ENCODE measurements at places on chromosomes 11 and 22.

GRCh38 chr11:117770061-117770460 is 27.0 kb downstream of the DSCAML1 start:
- H3K27me3 ChIP-seq: no peaks in the 10 kb centered on the region
- H3K36me3 ChIP-seq: no peaks in the 10 kb centered on the region
- no peak for DNase-seq
- no peaks in the 10 kb centered on the region for H3K4me1 ChIP-seq
- H3K27ac ChIP-seq: no peak overlapping the region

- no peak overlapping the region for H3K4me3 ChIP-seq
- no peak overlapping the region for H3K27ac ChIP-seq
- H3K4me1 ChIP-seq: peaks cover 3% of the 10 kb centered on the region
- no peaks in the 10 kb centered on the region for H3K36me3 ChIP-seq
Observed at GRCh38 chr11:68115285-68115684, 5.9 kb downstream of the CHKA start.

- H3K27me3 ChIP-seq: no peaks in the 10 kb centered on the region
- H3K4me3 ChIP-seq: no peak overlapping the region
- H3K4me1 ChIP-seq: no peaks in the 10 kb centered on the region
- no peak for DNase-seq
- H3K36me3 ChIP-seq: peaks cover 47% of the 10 kb centered on the region
Observed at GRCh38 chr22:17590586-17590985, 27.3 kb downstream of the SLC25A18 start.

- DNase-seq: no peak
- H3K4me1 ChIP-seq: no peaks in the 10 kb centered on the region
- H3K4me3 ChIP-seq: no peak overlapping the region
Observed at GRCh38 chr11:30133281-30133680, 97.5 kb upstream of the FSHB start.

DNA sequence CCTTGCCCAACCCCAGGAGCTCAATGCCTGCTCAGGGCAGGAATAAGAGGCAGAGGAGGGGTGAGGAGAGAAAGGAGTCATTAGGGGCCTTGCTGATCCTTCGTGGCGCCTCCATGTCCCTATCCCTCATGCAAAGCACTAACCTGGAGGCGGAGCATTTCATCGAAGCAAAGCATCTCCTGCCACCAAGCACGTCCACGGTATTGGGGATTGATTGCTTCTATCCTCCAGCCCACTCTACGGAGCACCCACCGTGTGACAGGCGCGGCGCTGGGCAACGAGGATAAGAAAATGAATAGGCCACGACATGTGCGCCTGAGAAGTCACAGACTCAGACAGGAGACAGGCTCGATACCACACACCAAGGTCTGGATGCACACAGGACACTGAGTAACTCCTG is 67.0 kb downstream of the IGLL1 start:
- no peak for DNase-seq
- H3K36me3 ChIP-seq: no peaks in the 10 kb centered on the region
- H3K27me3 ChIP-seq: no peaks in the 10 kb centered on the region
- no peak overlapping the region for H3K4me3 ChIP-seq
- H3K27ac ChIP-seq: no peak overlapping the region

GRCh38 chr11:32434356-32435151 is 785 bp downstream of the WT1 start:
- no peak for DNase-seq
- H3K27me3 ChIP-seq: peaks cover 10% of the 10 kb centered on the region
- no peaks in the 10 kb centered on the region for H3K36me3 ChIP-seq
- peak overlapping the region; percentile 56 for H3K4me3 ChIP-seq

GRCh38 chr11:126403022-126403581 is 47.6 kb downstream of the ST3GAL4 start:
- H3K4me3 ChIP-seq: no peak overlapping the region
- no peaks in the 10 kb centered on the region for H3K27me3 ChIP-seq
- H3K36me3 ChIP-seq: no peaks in the 10 kb centered on the region
- DNase-seq: no peak
- H3K4me1 ChIP-seq: no peaks in the 10 kb centered on the region

GRCh38 chr11:451738-452137 is 1.7 kb downstream of the PTDSS2 start:
- H3K4me1 ChIP-seq: no peaks in the 10 kb centered on the region
- DNase-seq: no peak
- no peak overlapping the region for H3K27ac ChIP-seq
- no peak overlapping the region for H3K4me3 ChIP-seq
- no peaks in the 10 kb centered on the region for H3K27me3 ChIP-seq

DNA sequence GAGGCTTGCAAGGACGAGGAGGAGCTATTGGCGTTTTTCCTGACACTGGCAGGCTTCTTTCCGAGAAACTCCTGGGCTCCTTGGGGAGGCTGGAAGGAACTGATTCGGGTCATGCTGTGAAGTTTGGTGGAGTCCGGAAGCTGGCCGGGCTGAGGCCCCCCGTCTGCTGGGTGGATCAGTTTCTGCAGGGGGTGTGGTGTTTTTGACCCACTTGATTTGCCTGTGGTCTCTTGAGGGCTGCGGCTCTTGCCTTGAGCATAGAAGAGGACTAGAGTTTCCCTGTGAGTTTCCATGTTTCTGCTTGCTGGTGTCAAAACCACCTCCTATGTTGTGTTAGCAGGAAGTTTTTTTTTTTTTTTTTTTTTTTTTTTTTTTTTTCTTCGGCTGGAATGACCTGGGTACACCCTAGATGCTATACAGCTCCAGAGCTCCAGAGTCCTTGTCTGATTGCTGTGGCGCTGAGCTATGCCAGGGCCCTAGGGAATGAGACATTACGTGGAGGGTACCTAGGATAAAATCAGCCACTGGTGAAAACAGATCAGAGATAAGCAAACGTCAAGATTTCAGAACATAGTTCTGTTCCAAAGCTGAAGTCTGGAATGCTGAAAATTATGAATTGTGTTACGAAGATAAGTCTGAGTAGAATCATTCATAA is 728 bp downstream of the TBC1D22A start:
- H3K4me3 ChIP-seq: peak overlapping the region; percentile 88
- no peak for DNase-seq
- peak overlapping the region; percentile 96 for H3K27ac ChIP-seq

GRCh38 chr22:44245438-44245837 is 64.7 kb downstream of the PARVG start:
- H3K27me3 ChIP-seq: no peaks in the 10 kb centered on the region
- no peak overlapping the region for H3K27ac ChIP-seq
- no peak overlapping the region for H3K4me3 ChIP-seq
- H3K4me1 ChIP-seq: no peaks in the 10 kb centered on the region

- no peaks in the 10 kb centered on the region for H3K27me3 ChIP-seq
- no peak for DNase-seq
Observed at GRCh38 chr11:25961539-25961938, 370.4 kb upstream of the ANO3 start.

- H3K4me1 ChIP-seq: peaks cover 6% of the 10 kb centered on the region
- no peak for DNase-seq
Observed at GRCh38 chr22:23503736-23504440, 76.2 kb downstream of the IGLL1 start.

GRCh38 chr22:48941903-48942575 is 885.6 kb downstream of the BRD1 start:
- H3K27ac ChIP-seq: no peak overlapping the region
- no peaks in the 10 kb centered on the region for H3K27me3 ChIP-seq
- H3K4me1 ChIP-seq: no peaks in the 10 kb centered on the region
- DNase-seq: peak; percentile 27
- H3K36me3 ChIP-seq: no peaks in the 10 kb centered on the region

GRCh38 chr11:65556470-65557279 is 1.5 kb downstream of the LTBP3 start:
- no peaks in the 10 kb centered on the region for H3K36me3 ChIP-seq
- DNase-seq: no peak
- H3K27me3 ChIP-seq: no peaks in the 10 kb centered on the region
- peaks cover 18% of the 10 kb centered on the region for H3K4me1 ChIP-seq

DNA sequence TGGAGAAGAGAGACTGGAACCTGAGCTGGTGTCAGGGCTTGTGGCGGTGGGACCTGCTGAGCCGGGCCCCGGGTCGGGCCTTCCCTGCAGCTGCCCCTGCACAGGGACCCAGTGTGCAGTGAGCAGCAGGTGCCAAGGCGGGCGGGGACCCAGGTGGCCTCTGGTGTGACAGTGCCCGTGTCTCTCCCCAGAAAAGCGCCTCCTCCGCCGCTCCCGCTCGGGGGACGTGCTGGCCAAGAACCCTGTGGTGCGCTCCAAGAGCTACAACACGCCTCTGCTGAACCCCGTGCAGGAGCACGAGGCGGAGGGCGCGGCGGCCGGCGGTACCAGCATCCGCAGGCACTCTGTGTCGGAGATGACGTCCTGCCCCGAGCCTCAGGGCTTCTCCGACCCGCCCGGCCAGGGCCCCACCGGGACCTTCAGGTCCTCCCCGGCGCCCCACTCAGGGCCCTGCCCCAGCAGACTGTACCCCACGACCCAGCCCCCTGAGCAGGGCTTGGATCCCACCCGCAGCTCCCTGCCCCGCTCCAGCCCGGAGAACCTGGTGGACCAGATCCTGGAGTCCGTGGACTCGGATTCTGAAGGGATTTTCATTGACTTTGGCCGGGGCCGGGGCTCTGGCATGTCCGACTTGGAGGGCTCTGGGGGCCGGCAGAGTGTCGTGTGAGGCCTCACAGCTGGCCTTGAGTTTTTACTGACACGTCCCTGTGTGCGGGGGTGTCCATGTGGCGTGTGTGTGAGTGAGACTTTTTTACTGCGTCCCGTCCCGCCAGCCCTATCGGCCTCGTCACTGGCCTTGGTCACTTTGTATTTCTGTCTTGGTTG is 15.6 kb upstream of the ARHGAP8 start:
- H3K4me3 ChIP-seq: no peak overlapping the region
- no peaks in the 10 kb centered on the region for H3K4me1 ChIP-seq
- no peak overlapping the region for H3K27ac ChIP-seq
- DNase-seq: peak; percentile 76
- H3K27me3 ChIP-seq: no peaks in the 10 kb centered on the region

DNA sequence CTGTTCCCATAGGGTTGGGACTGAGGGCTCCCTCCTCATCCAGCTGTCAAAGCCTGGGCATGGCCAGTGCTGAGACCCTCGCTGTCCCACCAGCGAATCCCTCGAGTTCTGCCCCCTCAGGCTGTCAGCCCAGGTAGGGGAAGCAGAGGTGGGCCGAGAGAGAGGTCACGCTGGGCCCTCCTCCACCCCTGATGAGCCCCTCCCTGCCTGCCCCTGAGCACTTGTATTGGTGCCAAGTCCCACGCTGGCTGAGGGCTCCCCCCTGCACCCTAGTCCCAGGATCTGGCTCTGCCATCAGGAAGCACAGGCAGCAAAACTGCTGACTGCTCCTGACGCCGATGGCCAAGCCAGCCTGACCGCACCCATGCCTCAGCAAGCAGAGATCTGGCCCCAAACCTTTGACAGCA is 3.3 kb downstream of the PRR33 start:
- no peaks in the 10 kb centered on the region for H3K4me1 ChIP-seq
- H3K4me3 ChIP-seq: no peak overlapping the region
- DNase-seq: no peak
- H3K36me3 ChIP-seq: no peaks in the 10 kb centered on the region
- no peak overlapping the region for H3K27ac ChIP-seq
- H3K27me3 ChIP-seq: no peaks in the 10 kb centered on the region

- H3K27ac ChIP-seq: no peak overlapping the region
- no peak for DNase-seq
- H3K27me3 ChIP-seq: peaks cover 3% of the 10 kb centered on the region
- no peaks in the 10 kb centered on the region for H3K4me1 ChIP-seq
- no peak overlapping the region for H3K4me3 ChIP-seq
Observed at GRCh38 chr22:26897384-26897783, 240.0 kb downstream of the MIAT start.

- H3K4me1 ChIP-seq: no peaks in the 10 kb centered on the region
- H3K27ac ChIP-seq: no peak overlapping the region
- H3K36me3 ChIP-seq: no peaks in the 10 kb centered on the region
Observed at GRCh38 chr22:35582861-35583670, 34.1 kb downstream of the MB start.

- H3K27me3 ChIP-seq: no peaks in the 10 kb centered on the region
- H3K36me3 ChIP-seq: no peaks in the 10 kb centered on the region
- no peak overlapping the region for H3K27ac ChIP-seq
- H3K4me3 ChIP-seq: no peak overlapping the region
Observed at GRCh38 chr11:130673698-130674097, 225.3 kb downstream of the ADAMTS15 start.

- H3K36me3 ChIP-seq: no peaks in the 10 kb centered on the region
- peak; percentile 66 for DNase-seq
- peak overlapping the region; percentile 58 for H3K4me3 ChIP-seq
- H3K4me1 ChIP-seq: peaks cover 4% of the 10 kb centered on the region
- H3K27ac ChIP-seq: no peak overlapping the region
Observed at GRCh38 chr11:79441461-79441875, 638 bp upstream of the TENM4 start.

GRCh38 chr11:84383576-84383975 is 1097.4 kb upstream of the CCDC90B start:
- no peaks in the 10 kb centered on the region for H3K36me3 ChIP-seq
- H3K4me1 ChIP-seq: no peaks in the 10 kb centered on the region
- H3K4me3 ChIP-seq: no peak overlapping the region
- DNase-seq: no peak
- H3K27me3 ChIP-seq: no peaks in the 10 kb centered on the region
- no peak overlapping the region for H3K27ac ChIP-seq

- DNase-seq: no peak
- no peaks in the 10 kb centered on the region for H3K27me3 ChIP-seq
- H3K27ac ChIP-seq: no peak overlapping the region
- H3K4me1 ChIP-seq: no peaks in the 10 kb centered on the region
- no peak overlapping the region for H3K4me3 ChIP-seq
Observed at GRCh38 chr11:3732671-3733436, 61.7 kb upstream of the CHRNA10 start.

GRCh38 chr11:116791002-116791812 is 472 bp downstream of the APOA5 start:
- no peaks in the 10 kb centered on the region for H3K27me3 ChIP-seq
- no peaks in the 10 kb centered on the region for H3K36me3 ChIP-seq
- H3K27ac ChIP-seq: no peak overlapping the region
- DNase-seq: peak; percentile 81
- peaks cover 15% of the 10 kb centered on the region for H3K4me1 ChIP-seq

- H3K4me3 ChIP-seq: peak within 1 kb of the TSS; percentile 52
- no peaks in the 10 kb centered on the region for H3K27me3 ChIP-seq
- peaks cover 26% of the 10 kb centered on the region for H3K4me1 ChIP-seq
- H3K27ac ChIP-seq: peak within 1 kb of the TSS; percentile 66
- no peaks in the 10 kb centered on the region for H3K36me3 ChIP-seq
Observed at GRCh38 chr22:30425616-30426387, at the start of gene MTFP1. MTFP1 (plus strand) TSS chr22:30425768; CDS start chr22:30425880, 112 bp downstream.

DNA sequence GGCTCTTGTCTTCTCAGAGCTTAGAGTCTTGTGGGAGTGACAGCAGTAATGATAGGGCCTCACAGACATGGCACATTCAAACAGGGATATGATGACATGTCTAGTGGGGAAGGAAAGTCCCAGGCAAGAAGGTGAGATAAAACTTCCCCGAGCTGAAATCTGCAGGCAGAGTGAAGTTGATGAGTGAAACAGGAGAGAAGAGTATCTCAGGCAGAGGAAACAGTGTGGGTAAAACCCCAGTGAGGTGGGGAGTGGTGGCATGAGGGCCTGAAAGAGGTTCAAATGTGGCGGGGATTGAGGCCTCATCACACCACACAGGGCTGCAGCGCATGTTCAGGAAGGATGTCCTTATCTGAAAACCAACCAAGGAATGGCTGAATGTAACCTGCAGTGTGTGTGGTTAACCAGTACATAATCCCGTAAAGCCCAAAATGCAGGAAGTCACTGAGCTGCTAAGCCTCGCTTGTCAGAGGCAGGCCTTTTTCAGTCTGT is 153.8 kb upstream of the E2F8 start:
- H3K4me1 ChIP-seq: no peaks in the 10 kb centered on the region
- H3K27me3 ChIP-seq: no peaks in the 10 kb centered on the region
- no peak overlapping the region for H3K4me3 ChIP-seq
- no peak overlapping the region for H3K27ac ChIP-seq
- DNase-seq: no peak
